Suppressor macrophage treated with lipopolysaccharide for 1 hour (primary cell): ENCODE measurements at places on chromosomes 11 and 22.
A peak's percentile ranks its signal among the peaks of the same experiment; 100 is the strongest.

DNA sequence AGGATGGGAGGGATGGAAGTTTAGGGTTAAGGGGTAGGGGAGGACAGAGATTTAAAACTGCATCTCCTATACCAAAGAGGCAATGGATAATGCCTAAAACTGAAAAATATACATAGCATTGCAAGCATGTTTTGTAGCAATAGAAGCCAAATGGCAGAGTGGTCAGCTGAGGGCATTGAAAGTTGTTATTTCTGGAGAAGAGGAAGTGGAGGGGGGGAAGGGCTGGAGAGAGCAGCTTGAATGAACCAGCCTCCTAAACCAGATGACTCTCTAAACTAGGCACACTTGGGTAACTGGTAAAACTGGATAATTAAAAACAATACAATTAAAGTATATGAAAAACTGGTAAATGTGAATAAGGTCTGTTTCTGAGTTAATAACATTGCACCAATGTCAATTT lies 70.3 kb upstream of the TP53I11 start:
- peak; percentile 67 for DNase-seq

DNA sequence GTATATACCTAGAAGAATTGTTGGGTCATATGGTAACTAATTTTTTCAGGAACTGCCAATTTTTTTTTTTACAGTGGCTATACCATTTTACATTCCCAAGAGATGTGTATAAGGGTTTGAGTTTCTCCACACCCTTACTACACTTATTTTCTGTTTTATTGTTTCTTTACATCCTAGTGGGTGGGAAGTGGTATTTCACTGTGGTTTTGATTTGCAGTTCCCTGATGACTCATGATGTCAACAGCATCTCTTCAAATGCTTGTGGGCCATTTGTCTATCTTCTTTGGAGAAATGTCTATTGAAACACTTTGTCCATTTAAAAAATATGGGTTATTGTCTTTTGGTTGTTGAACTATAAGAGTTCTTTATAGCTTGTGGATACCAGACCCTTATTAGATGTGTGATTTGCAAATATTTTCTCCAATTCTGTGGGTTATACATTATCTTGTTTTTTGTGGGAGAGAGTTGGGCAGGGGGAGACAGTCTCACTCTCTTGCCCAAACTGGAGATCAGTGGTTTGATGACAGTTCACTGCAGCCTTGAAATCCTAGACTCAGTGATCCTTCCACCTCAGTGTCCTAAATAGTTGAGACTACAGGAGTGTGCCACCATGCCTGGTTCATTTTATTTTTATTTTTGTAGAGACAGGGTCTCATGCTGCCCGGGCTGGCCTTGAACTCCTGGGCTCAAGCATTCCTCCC lies 30.3 kb upstream of the PISD start:
- peak; percentile 18 for DNase-seq

- no peak for DNase-seq
Observed at GRCh38 chr11:8017894-8018483, 30.9 kb downstream of the EIF3F start.

DNA sequence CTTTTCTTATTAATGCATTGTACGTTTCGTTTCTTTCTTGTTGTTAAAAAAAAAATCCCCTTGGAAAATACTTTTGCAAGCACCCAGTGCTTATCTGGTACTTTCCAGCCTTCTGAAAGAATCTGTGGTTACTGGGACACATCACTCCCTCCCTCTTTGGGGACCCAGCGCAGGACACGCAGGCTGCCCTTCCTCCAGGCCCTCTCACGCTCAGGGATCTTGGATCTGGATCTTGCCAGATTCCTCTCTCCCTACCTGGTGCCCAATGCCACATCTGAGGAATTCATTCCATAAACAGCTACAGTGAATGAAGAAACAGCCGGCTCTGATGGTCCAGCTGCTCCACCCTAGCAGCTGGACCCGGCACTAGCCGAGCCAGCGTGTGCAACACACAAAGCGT lies 55.7 kb downstream of the PHF21B start:
- peak; percentile 15 for DNase-seq

DNA sequence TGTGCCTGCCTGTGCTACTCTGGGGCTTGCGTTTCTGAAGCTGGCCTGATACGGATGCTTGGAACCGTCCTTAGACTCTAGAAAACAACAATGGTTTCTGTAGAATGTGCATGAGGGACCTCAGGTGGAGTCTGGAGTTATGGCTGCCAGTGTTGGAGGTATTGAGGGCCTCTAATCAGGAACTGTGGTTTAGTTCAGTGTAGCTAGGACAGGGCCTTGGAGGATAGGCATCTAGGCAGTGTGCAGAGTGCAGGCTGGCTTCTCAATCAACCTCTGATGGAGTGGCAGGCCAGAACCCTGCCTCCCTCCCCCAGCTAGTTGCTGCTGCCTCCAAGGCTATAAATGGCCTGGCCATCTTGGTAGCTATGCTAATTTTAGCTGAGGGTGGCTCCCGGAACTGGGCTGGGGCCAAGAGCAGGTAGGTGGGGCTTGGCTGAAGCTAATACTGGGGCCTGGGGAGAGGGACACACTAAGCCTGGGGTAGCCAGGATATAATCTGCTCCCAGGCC lies 4.0 kb downstream of the STIM1 start:
- no peak for DNase-seq

DNA sequence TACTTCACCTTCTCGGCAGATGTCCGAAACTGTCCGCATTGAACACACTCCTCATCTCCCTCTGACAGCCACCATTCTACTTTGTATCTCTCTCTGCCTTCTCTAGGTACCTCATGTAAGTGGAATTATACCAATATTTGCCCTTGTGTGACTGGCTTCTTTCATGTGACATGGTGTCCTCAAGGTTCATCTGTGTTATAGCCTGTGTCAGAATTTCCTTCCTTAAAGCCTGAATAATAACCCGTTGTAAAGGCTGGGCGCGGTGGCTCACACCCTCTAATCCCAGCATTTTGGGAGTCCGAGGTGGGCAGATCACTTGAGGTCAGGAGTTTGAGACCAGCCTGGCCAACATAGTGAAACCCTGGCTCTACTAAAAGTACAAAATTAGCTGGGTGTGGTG lies 40.4 kb upstream of the PPP6R3 start:
- no peak for DNase-seq

DNA sequence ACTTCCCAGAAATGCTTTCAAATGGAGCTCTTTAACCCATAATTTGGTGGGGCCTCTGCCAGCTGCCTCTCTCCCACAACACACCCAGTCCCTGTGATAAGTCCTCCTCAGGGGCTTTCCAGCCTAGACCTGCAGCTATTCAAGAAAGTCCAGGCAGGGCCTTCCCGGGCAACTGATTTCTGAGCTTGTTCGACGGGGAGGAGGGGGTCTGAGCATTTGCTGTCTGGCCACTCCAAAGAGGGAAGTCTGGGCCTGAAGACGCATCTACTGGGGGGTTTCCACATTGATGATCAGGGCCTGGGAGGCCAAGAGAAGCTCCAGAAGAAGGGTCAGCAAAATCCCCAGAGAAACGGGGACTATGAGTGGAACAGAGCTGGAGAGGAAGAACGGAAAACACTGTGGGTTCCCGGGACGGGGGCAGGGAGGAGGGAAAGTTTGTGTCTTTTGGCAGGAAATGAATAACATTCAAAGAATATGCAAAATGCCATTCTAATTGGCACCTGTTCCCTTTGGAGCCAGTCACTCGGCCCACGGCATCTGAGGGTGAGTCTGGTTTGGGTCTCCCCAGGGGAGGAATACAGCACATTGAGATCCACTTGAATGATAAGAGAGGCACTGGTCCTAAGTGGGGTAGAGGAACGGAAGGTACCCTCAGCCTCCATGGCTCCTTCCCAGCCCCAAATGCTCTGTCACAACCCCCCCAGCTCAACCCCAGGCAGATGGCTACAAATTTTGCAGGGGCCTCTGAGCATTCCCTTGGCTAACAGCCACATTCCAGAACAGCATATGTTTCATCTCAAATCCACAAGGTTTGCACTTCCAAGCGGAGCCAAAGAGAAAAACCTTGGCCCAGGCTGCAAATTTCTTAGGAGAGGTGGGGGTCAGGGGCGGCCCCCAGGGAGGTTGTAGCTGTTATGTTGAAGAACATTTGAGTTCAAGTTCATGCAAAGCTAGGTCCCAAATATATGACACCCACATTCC lies 72.0 kb downstream of the RPUSD4 start:
- DNase-seq = peak; percentile 62

- DNase-seq = no peak
Observed at GRCh38 chr11:38498721-38499120, 1900.7 kb upstream of the RAG2 start.

DNA sequence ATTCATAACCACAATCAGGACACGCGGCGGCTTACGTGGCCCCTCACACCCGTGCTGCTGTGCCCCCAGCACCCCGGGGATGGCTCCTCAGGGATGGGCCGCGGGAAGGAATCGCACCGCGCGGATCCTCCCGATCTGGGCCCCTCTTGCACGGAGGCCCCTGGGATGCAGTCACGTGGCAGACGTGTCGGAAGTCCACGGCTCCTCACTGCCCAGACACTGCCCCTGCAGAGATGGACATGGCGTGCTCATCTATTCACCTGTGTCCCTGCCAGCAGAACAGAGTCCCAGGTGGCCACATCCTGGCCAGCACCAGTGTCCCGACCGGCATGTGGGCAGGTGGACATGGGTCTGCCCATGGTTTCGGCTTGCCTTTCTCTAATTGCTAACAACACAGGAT lies 12.8 kb downstream of the MOB2 start:
- no peak for DNase-seq

DNA sequence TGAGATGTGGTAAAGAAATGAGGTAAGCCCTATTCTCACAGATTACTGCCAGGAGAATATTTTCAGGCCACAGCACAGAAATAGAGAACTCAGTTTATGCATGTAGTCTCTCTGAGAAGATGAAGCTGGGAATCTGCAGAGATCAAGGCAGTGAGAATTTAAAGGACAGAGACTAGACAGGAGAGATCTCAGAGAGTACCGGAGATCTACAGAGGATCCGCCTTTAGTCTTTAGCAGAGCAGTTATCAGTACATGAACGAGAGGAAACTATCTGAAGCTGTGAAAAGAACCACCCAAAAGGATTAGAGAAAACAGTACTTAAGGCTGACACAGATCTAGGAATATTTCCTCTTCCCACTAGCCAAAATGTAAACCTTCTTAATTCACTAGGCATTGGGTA lies 101.5 kb downstream of the DLG2 start:
- DNase-seq = no peak

GRCh38 chr11:34475656-34476055 lies 36.9 kb downstream of the CAT start:
- no peak for DNase-seq
